ENCODE measurements at places on chromosomes 7 and 10.

DNA sequence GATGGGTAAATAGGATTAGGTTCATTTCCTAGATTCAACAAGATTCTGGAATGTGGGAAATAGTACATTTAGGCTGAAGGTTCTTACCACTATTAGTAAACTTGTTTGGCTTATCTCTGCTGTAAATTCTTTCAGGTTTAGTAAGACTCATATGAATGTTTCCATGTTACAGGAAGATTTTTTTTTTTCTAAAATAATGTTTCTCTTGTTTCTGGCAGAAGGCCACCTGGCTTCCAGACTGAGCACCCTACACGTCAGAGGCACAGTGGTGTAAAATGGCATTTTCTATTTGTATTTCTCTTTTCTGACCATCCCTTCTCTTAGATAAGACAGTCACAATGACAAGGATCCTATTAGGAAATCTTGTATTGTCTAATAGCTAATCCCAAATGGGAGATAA lies 22.7 kb upstream of the AASS start:
- no peak for DNase-seq

DNA sequence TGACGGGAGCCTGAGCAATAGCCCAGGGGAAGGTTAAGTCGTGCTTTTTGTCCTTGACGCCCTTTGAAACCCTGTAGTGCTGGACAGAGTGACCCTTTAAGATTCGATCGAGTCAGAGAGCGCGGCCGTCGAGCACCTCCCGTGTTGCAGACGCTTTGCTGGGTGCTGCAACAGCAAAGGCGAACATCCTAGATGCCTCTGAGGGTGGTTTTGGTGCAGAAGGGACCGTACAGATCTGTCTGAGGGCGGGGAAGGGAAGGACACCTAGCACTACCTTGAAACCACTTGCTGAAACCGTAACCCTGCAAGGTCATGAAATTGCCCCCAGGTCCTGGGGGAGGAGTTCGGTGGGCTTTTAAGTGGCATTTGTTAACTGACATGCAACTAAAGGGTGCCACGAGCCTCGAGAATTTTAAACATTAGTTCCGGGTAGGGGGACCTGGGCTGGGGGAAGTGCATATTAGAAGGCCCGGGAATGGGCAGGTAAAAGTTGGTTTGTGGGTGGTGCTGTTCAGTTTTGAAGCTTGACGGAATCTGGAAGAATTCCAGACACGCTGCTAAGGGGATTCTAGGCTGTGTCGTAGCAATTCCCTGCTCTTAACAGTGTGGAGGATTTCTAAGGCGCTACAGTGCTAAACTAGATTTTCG lies 786 bp downstream of the ATP5F1C start:
- no peak for DNase-seq

DNA sequence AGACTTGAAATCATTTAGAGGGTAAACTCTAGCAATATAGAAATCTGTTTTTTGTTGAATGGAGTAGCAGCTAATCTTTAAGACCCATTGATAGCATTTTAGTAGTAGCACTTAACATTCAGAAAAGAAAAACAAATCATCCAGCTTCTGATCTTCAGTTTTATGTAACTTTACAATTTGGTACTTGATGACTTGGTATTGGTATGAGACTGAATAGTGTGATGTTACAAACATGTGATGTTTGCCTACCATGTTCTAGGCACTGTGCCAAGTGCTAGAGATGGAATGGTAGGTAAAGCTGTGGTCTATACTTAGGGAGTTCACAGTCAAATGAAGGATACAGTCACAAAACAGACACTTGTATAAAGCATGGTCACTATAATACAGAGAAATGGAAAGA lies 21.3 kb downstream of the ZEB1 start:
- DNase-seq = no peak

DNA sequence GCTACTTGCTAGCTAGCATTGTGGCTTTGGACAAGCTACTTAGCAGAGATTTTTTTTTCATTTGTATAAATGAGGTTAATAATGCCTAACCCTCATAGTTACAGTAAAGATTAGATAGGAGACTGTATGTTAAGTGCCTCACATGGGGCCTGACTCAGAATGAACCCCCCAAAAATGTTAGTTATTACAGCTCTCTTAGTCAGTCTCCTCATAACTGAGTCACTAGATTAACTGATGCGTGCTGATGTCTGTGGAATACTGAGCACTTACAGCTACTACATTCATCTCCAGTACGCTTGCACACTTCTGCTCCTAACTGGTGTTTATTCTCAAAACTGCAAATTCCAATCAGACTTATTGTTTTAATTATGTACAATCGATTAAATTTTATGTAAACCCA lies 315.3 kb downstream of the SNX13 start:
- no peak for DNase-seq

DNA sequence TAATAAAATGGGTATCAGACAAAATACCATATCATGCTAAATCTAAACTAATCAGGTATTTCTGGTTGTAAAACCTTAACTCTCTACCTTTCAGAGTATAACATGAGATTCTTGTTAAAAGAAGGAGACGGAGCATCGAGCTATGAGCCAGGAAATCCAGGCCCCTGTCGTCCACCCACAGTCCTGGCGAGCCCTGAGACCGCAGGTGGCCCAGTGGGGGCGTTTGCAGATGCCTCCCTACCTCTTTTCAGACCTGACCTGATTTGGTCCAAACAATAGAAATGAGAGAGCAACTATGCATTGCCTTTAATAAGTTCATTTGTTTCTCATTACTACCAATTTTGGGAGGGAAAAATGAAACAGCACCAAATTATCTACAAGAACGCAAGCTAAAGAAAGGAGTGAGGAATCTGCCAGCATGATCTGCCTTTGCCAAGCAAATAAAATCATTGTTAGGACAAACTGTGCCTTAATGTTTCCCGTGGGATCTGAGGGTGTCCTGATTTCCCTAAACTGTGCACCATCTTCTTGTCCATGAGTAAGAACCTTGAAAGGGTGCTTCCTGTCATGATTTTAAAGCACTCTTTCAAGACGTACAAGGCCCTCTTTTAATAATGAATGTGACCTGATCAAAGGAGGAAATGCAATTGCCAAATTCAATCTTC lies 166.7 kb downstream of the TCERG1L start:
- no peak for DNase-seq

DNA sequence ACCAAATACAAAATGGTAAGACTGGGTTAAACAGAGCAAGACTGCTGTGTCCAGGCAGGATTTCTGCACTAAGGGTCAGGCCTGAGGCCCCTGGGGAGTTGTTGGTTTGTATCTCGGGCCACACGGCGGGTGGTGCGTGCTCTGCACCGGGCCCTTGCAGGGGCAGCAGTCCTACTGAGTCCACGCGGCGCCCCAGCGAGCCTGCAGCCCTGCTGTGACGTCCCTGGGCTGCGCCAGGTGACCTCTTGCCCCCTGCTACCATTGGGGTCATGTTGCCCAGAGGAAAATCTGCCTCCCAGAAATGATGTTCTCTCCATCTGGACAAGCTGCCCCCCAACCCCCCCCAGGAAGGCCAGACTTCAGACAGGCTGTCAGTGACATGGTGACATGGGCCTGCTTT lies 281.5 kb downstream of the CELF2 start:
- no peak for DNase-seq

DNA sequence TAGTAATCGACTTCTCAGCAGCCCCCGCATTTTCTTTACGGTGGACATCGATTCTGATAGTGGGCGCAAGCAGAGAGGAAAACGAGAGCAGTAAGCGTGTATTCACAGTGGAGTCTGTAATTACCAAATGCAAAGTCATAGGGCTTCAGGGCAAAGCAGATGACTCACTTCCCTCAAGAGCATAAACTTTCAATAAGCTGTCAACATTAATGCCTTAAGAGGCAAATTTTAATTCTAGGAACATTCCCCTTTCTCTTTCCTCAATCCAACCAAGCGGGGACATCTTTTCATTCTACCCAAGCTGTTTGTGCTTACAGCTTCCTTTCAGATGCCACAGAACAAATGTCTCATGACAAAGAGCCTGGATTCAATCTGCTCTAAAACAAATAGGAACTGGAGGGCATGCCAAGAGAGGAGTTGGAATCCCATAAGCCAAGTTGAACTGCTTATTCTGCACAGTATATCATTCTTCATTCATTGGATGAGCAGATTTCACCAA lies 48.6 kb downstream of the MALSU1 start:
- no peak for DNase-seq

DNA sequence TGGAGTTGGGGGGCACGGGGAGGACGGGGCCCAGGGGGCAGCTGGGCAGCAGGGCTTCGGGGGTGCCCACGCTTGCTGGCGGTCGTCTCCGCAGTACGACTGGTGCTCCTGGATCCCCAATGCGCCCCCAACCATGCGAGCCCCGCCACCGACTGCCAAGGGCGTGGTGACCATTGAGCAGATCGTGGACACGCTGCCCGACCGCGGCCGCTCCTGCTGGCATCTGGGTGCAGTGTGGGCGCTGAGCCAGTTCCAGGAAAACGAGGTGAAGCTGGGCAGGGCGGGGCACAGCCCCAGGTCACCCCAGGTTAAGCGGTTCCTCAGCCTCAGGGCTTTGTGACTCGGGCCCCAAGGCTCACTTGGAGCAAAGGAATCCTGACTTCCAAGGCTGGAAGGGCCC lies 70.0 kb downstream of the ALOX5 start:
- DNase-seq = no peak

DNA sequence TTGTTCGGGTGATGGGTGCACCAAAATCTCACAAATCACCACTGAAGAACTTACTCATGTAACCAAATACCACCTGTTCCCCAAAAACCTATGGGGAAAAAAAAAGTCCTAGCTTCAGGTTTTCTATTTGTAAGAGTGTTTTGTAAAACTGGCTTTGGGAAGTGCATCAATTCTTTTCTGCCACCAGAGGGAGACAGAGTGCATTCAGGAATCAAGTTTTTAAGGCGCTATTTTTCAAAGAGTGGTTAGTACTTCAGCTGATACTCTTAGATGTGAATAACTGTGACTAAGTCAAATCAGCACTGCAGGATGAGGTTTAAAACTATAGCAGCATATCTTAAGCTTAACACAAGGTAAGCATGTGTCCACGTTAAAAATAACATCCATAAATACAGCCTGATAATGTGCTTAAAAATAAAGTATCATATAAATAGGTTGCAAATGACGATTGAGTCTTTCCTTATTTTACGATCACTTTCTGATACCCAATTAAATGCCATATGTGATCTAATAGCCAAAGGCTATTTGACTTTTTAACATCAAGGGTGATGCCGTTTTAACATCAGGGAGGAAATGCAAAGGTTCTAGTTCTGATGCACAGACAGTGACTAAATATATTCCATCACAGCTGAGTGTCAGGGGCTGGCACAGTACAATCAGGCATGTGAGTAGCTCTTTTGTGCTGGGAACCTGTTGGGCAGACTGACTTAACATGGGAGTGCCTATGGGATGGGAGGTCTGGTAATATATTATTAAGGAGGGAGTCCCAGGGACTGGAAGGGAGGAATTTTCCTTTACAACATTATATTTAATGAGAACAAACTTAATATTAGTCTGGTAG lies 10.6 kb upstream of the LYZL2 start:
- no peak for DNase-seq

GRCh38 chr7:70093205-70093904 lies 495.1 kb downstream of the AUTS2 start:
- DNase-seq = no peak

DNA sequence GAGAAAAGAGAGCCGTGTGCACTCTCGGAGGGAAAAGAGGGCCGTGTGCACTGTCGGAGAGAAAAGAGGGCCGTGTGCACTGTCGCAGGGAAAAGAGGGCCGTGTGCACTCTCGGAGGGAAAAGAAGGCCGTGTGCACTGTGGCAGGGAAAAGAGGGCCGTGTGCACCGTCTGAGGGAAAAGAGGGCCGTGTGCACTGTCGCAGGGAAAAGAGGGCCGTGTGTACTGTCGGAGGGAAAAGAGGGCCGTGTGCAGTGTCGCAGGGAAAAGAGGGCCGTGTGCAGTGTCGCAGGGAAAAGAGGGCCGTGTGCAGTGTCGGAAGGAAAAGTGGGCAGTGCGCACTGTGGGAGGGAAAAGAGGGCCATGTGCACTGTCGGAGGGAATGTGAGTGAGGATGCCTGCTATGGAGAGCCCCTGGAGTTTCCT lies 188.7 kb downstream of the DNAJB6 start:
- DNase-seq = no peak

DNA sequence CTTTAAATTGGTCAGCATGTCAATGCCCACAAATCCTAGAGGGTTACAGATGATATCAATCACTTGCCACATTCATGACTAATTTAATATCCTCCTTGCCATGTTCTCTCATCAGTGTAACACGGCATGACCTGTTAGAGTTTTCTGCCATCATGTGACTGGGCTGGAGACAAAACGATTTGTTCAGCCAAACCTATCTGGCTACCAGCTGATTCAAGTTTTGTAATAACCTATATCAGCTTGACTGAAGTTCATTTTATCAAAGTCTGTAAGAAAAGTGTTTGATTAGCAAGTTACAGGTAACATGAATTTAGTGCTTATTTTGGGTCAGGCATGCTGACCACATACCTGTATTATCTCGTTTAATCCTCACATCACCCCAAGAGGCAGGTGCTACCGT lies 25.7 kb downstream of the NEUROD6 start:
- DNase-seq = no peak

- DNase-seq = no peak
Measured at GRCh38 chr7:27091941-27092818, 3.6 kb downstream of the HOXA1 start.

DNA sequence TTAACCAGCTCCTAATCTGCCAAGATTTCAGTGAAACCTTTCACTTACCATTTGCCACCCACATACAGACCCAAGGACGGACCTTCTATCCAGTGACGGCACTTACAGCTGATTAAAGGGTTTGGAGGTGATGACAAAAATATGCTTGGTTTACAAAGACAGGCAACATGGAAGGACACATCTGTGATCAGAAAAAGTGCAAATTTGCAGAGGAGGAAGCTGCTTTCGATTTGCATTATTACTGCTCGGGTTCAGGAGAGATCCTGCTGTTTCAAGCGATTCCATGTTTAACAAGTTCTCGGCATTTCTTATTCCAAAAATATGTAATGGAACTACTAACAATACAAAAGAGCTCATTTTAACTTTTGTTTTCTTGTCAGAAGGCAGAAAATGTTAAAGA lies 109.0 kb downstream of the JAZF1 start:
- no peak for DNase-seq

GRCh38 chr10:35611750-35612149 lies 6.6 kb downstream of the GJD4 start:
- DNase-seq = no peak

GRCh38 chr7:121500360-121501058 lies 104.4 kb upstream of the FAM3C start:
- no peak for DNase-seq

GRCh38 chr10:132630666-132631337 lies 93.2 kb downstream of the INPP5A start:
- DNase-seq = no peak

- DNase-seq = peak; percentile 51
Measured at GRCh38 chr10:73591935-73592699, 975 bp upstream of the USP54 start.
